ENCODE measurements at places on chromosomes 12 and 14.

- DNase-seq = no peak
Observed at GRCh38 chr12:9899209-9899608, 17.9 kb downstream of the KLRF2 start.

DNA sequence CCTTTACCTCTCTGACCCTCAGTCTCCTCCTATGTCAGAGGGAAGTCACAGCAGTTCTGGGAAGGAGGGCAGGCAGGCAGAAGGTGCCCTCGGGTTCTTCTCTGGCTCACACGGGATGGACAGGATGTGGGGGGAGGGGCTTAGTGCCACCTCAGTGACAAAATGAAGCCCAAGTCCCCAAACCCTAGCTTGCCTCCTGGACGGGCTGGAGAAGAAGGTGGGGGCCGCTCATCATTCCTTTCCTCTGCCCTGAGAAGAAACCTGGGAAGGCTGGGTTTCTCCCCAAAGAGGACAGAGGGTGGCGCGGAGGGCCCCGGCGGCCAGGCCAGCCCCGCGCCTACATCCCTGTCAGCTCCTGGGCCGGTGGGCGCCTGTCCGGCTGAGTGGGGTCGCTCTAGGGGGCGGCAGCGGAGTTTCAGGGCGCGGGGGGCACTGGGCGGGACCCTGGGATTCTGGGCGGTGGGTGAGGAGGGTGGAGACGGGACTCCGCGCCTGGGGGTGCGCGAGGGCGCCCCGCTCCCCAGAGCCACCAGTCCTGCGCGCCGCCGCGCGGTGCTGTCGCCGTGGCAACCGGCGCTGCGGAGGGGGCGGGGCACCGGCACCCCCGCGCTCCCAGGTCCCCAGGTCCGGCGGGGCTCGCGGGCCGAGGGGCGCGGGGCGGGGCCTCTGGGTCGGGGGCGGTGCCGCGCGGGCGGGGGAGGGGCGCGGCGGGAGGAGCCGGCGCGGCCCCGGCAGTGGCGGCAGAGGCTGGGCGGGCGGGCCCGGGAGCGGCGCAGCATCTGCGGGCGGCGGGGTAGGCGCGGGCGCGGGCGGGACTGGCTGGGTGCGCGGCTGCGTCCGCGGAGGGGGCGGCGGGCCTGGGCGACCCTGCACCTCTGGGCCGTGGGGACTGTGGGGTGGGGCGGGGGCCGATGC lies at the start of gene TMEM121:
TSS of gene TMEM121 (plus strand) at position 723 of the 915 bp plus-strand sequence. CDS start 2,252 bp downstream, outside the sequence.
- DNase-seq = no peak

DNA sequence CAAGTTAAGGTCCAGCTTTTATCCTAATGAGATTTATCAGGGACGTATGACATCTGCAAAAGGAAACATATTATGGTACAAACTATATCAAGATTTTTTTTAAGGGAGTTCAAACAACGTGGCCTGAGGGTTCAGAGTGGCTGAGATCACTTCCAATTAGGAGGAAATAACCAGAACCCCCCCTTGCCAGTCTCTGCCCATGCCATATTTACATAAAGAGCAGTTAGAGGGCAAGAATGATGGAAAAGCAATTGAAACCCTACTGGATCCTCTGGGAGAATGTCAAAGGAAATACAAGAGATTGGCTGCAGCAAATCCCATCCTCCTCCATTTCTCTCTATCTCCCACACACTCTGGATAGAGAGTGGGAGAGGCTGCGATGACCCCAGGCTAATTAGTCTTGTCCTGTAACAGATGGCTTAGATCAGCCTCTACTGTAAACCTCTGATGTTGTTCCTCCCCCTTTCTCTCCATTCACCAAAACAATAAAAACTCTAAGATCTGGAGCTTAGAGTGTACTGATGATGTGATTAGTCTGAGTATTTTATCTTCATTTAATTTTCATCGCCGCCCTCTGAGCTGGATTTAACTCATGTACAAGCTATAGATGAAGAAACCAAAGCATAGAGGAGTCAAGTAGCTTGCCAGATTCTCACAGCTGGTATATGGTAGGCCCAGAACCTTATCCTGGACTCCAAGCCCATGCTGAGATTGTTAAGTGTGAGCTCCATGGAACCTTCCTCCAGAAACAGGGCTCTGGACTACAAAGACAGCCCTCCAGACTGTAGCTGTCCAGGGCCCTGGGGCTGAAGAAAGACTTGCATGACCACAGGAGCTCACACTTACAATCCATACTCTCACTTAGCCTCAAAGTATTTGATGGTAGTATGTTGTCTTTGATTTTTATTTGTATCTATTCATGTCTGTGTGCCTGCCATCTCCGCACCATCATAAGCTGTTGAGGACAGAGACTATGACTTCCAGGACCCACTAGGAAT lies 54.1 kb upstream of the GNG2 start:
- no peak for DNase-seq

GRCh38 chr12:14731821-14732220 lies 35.4 kb upstream of the GUCY2C start:
- no peak for DNase-seq

- no peak for DNase-seq
Observed at GRCh38 chr12:110606253-110606611, 7.7 kb upstream of the TCTN1 start.

- DNase-seq = no peak
Observed at GRCh38 chr12:92696216-92696615, 6.6 kb upstream of the PLEKHG7 start.

GRCh38 chr14:75990297-75990696 lies 4.7 kb downstream of the IFT43 start:
- no peak for DNase-seq

GRCh38 chr14:100780246-100780645 lies 45.7 kb upstream of the MEG3 start:
- DNase-seq = no peak

DNA sequence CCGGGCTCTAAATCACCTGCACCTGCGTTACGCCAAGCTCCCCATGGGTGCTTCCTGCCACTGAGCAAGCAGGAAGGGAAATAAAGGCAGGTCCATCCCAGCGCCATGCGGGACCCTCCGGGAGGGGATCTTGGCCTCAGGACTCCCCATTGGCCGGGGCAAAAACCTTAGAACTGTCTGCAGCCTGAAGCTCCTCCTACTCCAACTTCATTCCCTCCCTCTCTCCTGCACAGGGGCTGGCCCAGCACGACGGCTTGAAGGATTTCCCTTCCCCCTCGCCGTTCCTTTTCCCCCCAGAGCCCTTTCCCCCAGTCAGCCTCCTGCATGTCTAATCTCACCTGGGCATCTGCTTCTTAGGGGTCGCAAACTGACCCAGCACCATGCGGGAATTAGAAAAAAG lies 137.2 kb upstream of the NCOR2 start:
- no peak for DNase-seq

DNA sequence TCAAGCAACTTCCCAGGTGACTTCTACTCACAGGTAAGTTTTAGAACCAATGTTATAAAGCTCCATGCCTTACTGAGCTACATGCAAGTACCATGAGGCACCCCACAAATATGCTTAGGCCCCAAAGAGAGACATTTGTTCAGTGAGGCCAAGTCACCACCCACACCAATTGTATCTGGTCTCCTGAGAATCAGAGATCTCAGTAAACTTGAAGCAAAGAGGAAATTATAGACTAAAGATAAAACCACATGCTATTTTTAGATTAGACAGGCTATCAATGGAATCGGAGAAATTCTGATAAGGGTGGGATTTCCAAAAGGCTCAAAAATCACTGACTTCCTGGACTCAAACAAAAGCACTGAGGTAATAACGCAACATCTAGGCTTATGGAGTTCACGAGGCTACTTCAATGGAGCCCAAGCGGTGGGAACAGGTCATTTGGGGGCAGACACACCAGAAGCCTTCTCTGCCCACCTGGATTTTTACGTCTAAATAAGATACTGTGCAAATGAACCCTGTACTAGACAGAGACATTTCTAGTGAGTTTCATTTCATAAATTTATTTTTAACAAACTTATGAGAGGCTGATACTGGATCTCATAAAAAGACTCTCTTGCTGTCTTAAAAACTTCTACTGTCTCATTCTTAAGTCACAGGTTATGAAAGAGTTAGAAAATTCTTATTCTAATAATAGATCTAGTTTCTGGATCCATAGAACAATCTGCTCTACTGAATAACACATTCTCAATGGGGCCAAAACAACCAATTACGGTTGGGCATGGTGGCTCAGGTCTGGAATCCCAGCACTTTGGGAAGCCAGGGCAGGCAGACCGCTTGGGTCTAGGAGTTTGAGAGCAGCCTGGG lies 7.7 kb downstream of the SLC15A4 start:
- DNase-seq = no peak

DNA sequence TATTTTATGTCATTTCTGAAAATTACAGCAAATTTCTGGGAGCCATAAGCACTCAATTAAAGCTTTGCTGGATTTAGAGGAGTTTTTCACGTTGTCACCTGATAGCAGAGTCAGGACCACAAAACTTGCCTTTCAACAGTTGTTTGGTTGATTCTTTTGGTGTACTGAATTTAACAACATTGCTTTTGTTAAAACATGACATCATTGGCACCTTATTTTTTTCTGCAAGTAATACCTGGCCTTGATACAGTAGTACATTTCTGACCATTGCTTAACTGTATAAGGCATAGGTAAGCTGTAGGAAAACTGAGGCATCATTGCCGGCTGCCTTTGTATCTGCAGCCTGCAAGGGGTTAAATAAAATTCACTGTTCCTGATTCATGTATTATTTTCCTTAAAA lies 4.5 kb upstream of the BCL11B start:
- no peak for DNase-seq

DNA sequence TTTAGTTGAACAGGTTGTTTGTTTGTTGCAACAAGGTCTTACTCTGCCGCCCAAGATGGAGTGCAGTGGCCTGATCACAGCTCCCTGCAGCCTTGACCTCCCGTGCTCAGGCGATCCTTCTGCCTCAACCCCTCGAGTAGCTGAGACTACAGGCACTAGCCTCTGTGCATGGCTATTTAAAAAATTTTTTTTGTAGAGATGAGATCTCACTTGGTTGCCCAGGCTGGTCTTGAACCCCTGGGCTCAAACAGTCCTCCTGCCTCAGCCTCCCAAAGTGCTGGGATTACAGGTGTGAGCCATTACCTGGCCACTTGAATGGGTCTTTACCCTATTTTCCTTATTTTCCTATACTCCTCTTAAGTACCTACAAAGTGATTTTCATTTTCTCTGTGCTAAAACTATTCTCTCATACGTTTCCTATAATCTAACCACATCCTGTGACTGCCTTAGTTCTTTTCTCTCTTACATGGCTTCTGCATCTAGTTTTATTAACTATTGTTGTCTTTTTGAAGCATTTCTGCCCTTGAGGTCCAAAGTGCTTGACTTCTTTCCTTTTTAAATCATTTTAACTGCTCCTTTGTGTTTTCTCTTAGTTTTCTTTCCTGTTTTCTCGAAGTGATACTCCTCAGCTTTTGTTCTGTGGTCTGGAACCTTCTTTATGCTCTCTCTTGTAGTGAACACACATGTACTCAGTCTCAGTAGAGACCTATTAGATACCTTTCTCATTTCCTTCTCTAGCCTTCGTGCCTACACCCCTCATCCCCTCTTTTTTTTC lies 14.1 kb downstream of the GPX2 start:
- DNase-seq = no peak

Data from stimulated activated CD4-positive, alpha-beta T cell treated with anti-CD3 and anti-CD28 coated beads, Interleukin-1b, Interleukin-23, amount 100 ng/mL, for 4 hours (primary cell).